ENCODE measurements at places on chromosomes 16 and 17. TPM values are rescaled to one million over a fixed set of nuclear protein-coding genes. Genes with fewer than 3 reads are reported as not detected.
A peak's percentile ranks its signal among the peaks of the same experiment; 100 is the strongest.

DNA sequence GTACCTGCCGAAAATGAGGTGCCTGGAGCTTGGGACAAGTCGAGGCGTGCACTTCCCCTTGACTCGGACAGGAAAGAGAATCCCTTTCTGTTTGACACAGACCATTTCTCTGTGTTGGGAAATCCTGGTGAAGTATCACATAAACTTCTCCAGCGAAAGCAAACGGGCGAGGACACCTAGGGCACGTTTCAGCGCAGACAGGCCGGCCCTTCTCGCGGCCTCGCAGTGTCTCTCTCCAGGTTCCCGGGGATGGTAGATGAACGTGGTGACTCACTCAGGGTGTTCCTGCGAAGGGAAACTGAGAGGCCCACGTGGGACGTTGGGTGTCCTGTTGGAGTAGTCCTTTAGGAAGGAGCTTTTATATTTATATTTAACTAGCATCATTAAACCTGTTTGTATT is 36.3 kb upstream of the ZNF750 start:
- no peak for DNase-seq

Gene STX1B
- 0.80 TPM for total RNA-seq

Gene PLEKHH3
- total RNA-seq = 14.2 TPM

Gene PSKH1
- 14.8 TPM for total RNA-seq

- DNase-seq = no peak
Measured at GRCh38 chr17:80422981-80423380, 8.0 kb downstream of the ENDOV start.

Gene CCL4L2
- total RNA-seq = not detected

DNA sequence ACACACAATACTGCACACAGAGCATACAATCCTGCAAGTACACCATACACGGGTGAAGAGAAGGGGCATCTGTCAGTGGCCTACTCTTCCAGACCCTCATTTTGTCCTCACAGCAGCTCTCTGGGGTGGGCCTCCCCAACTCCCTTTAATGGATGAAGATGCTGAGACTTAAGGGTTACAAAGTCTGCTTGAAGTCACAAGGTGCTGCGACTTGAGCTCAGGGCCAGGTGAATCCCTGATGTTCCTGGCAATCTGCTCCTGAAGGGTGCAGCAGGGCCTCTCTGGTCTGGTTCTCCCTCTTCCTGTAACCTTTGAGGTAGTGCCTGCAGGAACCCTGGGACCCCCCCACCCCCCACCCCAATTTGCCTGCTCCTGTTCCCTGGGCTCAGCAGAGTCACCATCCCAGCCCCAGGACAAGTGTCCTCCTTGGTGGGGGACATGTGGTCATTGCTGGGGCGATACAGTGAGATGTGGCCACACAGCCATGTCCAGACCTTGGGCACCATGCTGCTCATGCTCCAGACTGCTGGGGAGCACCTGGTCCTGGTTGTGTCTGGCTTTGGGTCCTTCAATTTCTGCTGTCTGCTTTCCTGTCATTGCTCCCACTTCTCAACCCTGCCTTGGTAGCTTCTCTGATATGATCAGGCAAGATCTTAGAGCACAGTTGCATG is 107.5 kb downstream of the METRNL start:
- no peak for DNase-seq

DNA sequence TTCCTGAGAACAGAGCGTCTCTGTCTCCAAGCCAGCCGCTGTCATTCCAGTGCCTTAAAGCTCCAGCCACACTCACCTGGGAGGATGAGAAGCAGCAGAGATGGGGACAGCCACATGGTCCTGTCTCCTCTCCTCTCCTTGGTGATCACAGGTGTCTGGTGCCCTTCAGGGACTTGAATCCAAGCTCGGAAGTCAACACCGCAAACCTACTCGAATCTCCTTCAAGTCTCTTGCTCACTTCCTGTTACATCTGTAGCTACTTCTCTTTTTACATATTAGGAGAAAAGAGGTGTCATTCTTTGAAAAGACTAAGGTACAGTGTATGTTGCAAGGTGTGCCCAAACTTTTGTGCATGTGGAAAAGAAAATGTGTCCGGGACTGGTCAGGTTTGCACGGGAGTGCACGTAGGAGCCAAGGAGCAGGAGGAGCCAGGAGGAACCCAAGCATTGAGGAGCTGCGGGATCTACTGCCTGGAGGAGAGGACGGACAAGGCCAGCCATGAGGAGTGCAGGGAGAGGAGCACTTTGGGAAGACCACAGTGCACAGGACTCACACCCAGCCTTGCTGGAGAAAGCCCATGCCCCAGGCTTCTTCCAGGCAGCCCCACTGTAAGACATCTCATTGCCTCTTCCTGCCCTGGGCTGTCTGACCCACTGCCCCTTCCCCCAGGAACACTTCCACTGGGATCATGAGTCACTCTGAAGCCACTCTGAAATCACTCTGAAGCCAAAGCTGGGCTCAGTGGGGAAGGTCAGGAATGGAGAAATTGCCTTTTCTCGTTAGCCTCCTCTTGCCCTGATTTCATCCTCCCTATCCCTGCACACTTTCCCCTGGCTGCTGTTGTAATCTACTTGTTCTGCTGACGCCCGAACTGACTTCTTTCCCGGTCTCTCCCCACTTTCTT is at the start of gene CD300LD:
Gene CD300LD (minus strand): TSS at position 197 of the 904 bp plus-strand sequence. CDS start 81 bp downstream, at position 116.
- no peak for DNase-seq

- no peak for DNase-seq
Measured at GRCh38 chr17:43392397-43392796, 6.4 kb upstream of the ARL4D start.

DNA sequence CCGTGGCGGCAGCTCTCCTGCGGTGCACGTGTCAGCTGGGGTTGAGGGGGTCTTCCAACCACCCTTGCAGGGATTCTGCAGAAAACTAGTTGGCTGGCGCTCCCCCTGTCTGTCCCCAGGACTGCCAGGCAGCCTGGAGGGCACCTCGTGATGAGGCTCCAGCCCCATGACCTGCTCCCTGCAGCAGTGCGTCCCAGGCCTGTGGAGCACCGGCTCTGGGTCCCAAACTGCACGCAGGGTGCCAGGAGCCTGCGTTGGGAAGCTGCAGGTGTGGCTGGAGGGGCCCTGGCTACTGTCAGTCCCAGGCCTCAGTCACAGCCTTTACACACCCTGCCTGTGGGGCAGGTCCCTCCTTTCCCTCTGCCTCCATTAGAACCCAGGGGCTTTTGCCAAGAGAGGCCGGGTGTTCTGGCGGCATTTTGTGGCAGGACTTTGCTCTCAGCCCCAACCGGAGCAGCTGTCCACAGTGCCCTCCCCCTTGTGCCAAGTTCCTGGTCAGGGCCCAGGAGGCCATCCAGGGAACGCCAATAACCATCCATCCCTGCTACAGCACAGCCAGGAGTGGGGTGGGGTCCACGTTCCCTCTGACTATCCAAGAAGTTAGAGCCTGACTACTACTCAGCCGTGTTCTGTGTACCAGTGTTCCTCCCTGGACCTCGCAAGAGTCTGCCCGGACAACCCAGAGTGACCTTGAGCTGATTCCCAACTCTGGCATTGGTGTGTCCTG is 9.2 kb downstream of the CHMP6 start:
- DNase-seq = no peak

Gene FOXC2
- 0.17 TPM for total RNA-seq

Gene MYL11
- total RNA-seq = not detected

DNA sequence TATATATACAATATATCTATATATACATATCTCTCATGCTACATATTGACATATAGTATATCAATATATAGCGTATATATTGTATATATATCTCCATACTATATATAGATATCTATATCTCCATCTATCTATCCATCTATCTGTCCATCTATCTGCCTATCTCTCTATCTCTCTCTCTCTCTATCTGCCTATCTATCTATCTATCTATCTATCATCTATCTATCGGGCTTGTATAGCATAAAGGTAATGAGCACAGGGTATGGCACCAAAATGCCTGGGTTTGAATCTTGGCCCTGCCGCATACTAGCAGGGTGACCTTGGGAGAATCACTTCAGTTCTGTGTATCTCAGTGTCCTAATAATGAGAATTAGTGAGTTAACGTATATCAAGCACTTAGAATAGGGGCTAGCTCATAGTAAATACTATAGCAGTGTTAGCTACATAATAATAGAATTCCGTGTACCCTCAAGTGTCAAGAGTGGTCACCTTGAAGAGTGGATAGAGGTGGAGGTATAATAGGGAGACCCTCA is 1.5 kb downstream of the ST6GALNAC1 start:
- no peak for DNase-seq

- peak; percentile 74 for DNase-seq
Measured at GRCh38 chr16:68704232-68704867, 32.7 kb upstream of the CDH1 start.

Gene ZFPM1
- 2.8 TPM for total RNA-seq

Gene ASPA
- 0.87 TPM for total RNA-seq

DNA sequence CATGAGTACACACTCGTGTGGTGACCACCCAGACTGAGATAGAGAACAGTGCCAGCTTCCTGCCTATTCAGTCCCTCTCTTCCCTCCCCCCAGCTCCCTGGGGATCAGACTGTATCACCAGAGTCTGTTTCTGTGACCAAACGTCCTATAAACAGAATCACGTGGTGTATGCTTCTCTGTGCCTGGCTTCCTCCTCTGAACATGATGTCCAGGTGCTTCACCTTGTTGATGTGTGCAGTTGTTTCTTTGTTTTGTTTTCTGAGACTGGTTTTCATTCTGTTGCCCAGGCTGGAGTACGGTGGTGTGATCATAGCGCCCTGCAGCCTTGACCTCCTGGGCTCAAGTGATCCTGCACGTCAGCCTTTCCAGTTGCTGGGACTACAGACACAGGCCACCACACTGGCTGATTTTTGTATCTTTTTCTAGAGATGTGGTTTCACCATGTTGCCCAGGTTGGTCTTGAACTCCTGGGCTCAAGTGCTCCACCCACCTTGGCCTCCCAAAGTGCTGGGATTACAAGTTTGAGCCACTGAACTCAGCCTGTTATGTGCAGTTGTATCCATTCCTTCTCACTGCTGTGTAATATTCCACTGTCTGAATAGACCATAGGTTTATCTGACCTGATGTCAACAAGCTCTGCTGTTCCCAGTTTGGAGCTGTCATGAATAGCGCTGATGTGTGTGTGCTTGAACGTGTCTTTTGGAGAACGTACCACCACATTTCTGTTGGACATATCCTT is 28.9 kb upstream of the PRM1 start:
- peak; percentile 60 for DNase-seq

DNA sequence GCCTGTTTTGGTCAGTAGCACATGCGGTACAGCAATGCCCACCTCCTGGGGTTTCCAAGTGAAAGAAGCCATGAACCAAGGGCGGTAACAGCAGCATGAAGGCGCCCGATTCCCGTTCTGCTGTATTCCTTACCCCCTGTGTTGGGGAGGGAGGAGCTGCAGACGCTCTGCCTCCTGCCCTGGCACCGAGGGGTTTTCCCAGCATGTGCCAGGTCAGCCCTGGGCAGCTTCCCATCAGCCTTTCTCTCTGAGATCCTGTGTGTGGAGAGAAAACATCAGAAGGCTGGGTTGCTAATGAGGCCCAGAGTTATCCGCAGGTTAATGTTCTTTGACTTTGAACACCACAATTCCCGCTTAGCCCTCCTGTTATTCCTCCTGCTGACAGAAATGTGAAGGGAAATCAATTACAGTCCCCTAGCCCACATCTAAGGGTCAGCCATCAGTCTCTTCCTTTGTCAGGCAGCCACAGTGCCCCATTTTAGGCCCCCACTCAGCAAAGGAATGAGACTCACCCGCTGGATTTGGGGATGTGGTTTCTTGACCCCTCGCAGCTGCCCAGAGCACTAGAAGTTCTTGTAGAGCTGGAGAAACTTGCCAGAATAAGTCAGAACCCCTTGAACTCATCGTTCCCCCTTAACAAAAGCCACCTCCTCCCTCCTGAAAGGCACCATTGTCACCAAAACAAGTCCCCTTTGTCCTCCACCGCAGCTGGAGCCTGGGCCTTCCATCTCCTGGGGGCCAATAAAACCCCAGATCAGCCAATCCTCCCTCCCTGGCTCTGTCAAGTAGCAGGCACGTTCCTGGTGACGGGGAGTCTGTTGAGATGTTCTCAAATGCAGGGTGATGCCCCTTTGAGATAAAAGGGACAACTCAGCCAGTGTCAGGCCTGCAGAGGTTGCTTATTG is 168.5 kb downstream of the KATNIP start:
- DNase-seq = no peak

- peak; percentile 94 for DNase-seq
Measured at GRCh38 chr16:86768999-86769398, 190.7 kb downstream of the FOXL1 start.

- DNase-seq = peak; percentile 21
Measured at GRCh38 chr17:55806745-55807495, 56.1 kb downstream of the PCTP start.

- peak; percentile 73 for DNase-seq
Measured at GRCh38 chr17:40399185-40399584, 18.5 kb downstream of the TOP2A start.

GRCh38 chr17:4043862-4044261 is 79.6 kb upstream of the ATP2A3 start:
- DNase-seq = no peak
